Amygdala (tissue), 56 donors: ENCODE measurements at places on chromosomes 13 and 19.

DNA sequence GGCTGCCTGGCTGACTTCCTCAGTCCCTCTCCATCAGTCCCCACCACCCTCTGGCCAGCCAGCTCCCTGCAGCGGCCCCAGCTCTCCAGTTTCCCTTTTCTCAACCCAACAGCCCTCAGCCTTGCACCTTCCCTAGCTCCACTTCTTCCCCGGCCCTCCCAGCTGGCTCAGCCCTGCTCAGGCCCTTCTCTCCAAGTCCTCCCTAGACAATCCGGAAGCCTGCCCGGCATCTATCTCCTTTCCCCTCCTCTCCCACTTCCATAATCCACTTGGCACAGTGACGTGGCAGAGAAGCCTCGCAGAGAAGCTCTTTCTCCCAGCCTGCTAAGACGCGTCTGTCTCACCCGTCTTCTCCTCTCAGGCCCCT, 1.1 kb downstream of the UBXN6 start:
- DNase-seq: no peak

GRCh38 chr13:97627566-97627965, 193.6 kb downstream of the RAP2A start:
- DNase-seq: no peak

GRCh38 chr13:29546662-29547061, 48.8 kb downstream of the SLC7A1 start:
- no peak for DNase-seq

DNA sequence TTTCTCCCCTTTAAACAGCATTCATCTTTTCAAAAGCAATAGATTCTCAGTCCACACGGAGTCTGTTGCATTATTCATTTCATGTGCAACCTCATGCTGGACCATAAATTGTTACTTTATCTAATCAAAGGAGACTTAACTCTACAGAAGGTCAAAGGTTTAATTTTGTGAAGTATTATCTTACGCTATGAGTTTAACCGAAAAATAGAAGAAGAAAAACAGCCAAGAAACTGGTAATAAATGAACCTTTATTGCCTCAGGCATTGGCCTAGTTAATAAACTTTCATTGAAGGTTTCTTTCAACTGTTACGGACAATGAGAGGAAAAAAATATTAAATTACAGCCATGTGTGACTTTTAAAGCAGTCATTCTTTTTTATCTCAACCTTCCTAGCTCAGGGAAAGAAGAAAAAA, 223.6 kb downstream of the DACH1 start:
- no peak for DNase-seq

DNA sequence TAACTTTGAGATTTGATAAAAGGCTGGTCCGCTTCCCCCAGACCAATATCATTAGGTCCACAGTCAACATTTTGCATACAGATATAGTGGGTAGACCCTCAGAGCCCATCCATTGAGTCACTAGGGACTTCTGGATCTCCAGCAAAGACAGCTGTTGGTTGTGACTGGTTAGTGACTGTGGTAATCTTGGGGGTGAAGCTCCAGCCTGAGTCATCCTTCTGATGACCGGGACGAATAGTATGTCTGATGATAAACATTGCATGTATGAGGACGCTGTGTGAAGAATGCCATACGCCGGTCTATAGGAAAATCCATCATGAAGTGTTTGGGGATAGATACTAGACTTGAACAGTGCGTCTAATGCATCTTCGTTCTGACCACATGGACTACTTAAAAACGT, 307.0 kb downstream of the UQCRFS1 start:
- DNase-seq: no peak

GRCh38 chr19:7417671-7418324, 69.1 kb downstream of the ARHGEF18 start:
- DNase-seq: no peak

GRCh38 chr13:46183018-46183946, 1.3 kb upstream of the LCP1 start:
- no peak for DNase-seq
